Thoracic aorta (tissue), 2 donors: ENCODE measurements at places on chromosomes 13 and 19.
A peak's percentile ranks its signal among the peaks of the same experiment; 100 is the strongest.

- no peak for DNase-seq
These were observed 156.2 kb downstream of the FLT1 start for GRCh38 chr13:28338742-28339141.

- no peak for DNase-seq
These were observed 39.6 kb downstream of the CHST8 start for GRCh38 chr19:33661336-33661735.

DNA sequence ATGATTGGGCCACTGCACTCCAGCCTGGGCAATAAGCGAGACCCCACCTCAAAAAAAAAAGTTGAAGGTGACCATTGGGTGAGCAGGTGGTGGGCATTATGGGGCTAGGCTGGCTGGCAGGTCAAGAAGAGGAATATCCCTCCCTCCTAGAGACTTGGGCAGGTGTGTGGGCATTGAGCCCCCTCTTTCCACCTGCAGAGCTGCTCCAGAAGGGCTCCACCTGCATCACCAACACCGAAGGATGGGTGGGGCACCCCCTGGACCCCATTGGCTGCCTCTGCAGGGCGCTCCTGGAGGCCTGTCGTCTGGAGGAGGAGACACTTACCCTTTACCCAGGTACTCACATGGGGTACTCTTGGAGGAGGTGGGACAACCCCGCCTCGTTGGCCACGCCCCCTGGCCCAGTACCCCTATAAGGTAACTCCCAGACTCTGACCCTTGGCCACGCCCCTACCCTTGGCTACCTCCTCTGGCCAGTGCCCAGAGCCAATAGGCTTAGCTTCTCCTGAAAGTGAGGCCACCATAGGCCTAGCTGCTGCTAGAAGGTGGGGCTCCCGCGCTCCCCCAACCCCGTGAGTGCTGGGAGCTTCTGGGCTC lies 21.9 kb downstream of the ZSWIM4 start:
- DNase-seq, result no peak

DNA sequence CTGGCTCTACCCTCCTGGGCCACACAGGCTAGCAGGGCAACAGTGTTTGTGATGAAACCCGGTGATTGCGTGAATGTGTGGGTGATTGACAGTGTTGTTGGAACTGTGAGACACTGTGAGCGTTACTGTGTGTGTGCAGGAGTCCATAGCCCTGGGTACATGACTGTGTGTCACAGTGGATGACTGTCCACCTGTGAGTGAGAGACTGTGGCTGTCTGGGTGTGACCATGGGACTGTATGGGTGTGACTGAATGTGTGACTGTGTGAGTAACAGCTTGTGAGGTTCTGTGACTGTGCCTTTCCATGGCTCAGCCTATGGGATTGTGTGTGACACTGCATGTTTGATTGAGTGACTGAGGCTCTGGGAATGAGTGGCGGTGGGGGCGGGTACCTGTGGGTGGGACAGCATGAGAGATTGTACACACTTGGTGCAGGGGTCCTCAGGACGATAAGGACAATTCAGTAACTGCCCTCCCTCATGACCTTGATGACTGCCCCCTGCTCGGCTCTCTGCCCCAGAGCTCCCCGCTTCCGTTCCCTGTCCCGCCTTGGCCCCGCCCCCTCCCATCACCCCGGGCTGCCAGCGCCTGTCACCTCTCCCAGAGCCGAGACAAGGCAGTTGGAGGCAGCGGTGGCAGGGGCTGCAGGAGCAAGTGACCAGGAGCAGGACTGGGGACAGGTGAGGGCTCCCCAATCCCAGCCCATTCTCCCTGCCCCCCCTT lies at the start of gene GIPR:
TSS of gene GIPR (plus strand) at position 602 of the 722 bp plus-strand sequence. CDS start 1,300 bp downstream, outside the sequence.
- DNase-seq, result no peak

- DNase-seq, result no peak
These were observed 58.6 kb upstream of the SPRY2 start for GRCh38 chr13:80399340-80400163.

DNA sequence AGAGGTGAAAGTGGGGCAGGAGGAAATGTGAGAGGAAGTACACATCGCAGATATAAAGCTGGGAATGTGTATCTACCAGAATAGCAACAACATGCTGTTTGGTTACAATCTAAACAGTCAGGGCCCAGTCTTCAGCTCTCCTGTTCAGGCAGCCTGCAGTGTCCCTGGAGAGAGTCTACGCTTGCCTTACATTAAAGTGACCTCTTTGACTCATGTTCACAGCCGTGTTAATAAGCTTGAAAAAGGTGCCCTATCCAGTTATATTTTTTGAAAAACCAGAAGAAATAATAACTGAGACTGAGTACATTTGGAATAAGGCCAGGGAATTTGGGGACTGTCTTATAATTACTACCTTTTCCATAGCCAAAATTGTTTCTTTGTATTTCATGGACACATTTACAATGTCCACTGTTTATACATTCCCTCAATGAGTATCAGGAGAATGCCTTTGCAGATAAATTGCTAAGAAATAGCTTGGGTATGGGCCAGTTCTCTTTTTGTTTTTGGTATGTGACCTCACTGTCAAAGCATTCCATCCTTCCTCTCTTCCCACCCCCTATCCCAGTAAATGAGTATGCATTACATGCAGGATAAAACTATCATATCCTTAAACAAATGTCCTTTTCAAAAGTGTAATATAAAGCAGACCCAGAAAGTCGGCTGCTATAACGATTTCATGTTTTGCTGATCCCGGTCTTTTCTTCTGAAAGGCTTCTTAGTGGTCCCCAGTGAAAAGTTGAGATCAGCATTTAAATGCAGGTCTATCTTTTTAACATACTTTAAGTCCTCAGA lies 82.6 kb downstream of the PCDH9 start:
- DNase-seq, result no peak

DNA sequence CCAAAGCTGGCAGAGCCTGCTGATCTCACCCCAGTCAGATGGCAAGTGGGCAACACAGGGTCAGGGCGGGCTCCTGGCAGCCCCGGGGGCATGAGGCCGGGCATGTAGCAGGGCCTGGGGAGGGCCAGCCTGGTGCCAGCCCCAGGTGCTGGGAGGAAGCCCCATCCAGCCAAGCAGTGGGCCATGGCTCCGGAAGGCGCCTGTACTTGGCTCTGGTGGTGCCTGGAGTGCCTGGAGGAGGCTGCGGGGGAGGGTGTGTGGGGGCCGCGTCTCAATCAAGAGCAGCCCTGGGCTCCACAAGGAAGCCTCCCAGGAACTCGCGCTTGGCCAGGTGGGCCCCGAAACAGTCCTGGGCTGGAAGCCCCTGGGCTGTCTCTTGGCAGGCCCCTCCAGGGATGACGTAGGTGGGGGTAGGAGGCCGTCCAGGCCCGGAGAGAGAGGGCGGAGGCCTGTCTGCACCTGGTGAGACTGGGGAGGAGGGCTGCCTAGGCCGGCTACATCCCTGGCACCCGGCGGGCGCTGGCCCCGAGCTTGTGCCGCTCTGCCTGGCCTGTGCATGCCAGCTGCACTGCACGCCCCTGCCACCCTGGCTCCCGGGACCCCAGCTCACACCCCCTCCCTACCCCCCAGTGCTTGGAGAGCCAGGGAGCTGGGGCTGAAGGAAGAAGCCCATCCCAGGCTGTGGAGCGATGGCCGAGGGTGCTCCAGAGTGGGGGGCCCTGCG lies 45.9 kb downstream of the COMP start:
- no peak for DNase-seq

GRCh38 chr13:30142486-30143211 lies 164.7 kb downstream of the KATNAL1 start:
- no peak for DNase-seq

DNA sequence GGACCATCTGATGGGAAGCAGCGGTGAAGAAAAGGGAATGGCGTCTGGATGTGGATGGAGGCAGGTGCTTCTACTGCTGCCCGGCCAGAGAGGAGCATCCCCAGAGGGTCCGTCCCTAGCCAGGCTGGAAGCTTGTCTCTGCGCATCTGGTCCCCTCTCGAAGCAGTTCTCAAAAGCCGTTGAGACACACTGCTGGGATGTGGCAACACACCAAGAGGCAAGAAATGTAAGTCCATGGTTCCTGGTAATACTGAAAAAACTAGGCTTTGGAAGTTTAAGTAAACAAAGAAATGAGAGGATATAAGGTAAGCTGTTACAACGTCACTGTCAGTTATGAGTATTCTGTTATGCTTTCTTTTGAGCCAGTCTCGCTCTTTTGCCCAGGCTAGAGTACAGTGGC lies 15.1 kb upstream of the FFAR2 start:
- no peak for DNase-seq

- DNase-seq, result no peak
These were observed 50.9 kb downstream of the PCCA start for GRCh38 chr13:100139817-100140216.

DNA sequence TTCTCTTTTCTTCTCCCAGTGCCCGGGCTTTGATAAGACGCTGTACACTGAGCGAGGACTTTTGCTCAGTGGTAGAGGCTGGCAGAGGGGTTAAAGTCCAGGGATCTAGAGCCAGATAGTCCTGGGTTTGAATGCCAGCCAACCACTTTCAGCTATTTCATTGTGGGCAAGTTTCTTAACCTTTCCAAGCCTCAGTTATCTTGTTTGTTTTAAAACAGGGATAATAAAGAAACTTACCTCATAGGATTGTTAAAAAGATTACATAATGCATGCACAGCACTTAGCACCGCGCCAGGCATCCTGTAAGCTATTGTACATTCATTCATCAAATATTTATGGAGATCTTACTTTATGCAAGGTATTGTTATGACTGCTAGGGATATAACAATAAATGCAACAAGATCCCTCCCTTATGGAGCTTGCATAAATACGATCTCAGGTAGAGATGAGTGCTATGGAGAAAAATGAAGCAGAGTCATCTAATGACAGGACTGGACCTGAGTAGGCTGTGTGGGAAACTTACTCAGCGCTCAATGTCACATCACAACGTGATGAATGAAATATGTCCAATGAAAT lies 70.8 kb downstream of the LNX2 start:
- no peak for DNase-seq

DNA sequence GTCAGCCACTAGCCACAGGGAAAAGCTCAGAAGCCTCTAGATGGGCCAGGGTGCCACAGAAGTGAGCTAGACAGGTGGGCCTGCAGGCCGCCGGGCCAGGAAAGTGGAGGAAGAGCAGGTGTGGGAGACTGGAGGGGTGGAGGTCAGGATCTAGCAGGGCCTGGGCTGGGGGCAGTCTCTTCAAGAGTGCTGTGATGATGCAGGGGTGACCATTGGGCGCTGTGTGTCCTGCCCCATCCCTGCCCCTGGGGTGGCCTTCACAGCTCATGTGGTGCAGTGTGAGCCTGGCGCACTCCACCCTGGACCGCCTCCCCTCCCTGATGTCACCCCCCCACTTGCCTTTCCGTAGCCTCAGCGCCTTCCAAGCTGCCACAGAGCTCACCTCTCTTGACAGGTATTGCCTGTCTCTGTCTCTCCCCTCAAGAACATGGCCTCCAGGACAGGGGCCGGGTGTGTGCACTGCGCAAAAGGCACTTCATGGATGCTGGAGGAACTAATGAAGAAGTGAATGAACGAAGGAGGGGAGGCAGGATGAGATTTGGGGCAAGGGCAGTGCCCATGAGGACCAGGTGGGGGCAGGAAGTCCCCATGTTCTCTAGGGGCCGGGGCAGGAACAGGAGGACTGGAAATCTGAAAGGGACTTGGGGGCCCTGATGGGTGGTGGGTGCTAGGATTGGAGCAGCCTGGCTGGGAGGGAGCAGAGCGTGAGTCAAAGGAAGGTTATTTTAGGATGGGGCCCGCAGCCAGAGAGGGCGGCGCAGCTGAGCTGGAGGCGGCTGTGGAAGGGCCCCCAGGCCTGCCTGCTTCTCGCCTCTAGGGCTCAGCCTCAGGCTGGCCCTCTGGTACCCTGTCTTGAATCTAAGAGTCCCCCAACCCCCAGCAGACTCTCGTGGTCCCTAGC lies 6.6 kb downstream of the SSBP4 start:
- no peak for DNase-seq

GRCh38 chr19:18000915-18001776 lies 6.8 kb upstream of the ARRDC2 start:
- peak; percentile 91 for DNase-seq

DNA sequence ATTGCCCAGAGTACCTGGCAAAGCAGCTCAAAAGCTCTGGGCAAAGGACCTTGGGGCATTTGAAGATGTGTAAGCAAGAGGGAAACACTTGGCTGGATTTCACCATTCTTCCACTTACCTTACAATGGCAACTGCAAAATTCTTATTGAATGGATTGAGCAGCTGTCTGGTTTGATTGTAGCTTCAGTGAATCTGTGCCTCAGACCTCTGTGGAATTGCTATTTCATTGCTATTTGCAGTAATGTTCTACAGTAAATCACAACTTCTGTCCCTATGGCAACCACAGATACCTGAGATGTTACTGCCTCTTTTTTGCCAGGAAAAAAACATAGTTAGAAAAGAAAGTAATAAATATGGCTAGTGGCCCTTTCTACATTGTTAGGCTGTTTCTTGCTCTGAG lies 519.5 kb downstream of the SUCLA2 start:
- DNase-seq, result no peak

- DNase-seq, result no peak
These were observed 1.1 kb downstream of the PTGER1 start for GRCh38 chr19:14473978-14474578.

- DNase-seq, result no peak
These were observed 6.4 kb upstream of the CDKN2D start for GRCh38 chr19:10575011-10575716.

GRCh38 chr13:113305208-113305607 lies 8.2 kb downstream of the LAMP1 start:
- DNase-seq, result no peak

GRCh38 chr13:67076378-67076777 lies 153.8 kb downstream of the PCDH9 start:
- no peak for DNase-seq

DNA sequence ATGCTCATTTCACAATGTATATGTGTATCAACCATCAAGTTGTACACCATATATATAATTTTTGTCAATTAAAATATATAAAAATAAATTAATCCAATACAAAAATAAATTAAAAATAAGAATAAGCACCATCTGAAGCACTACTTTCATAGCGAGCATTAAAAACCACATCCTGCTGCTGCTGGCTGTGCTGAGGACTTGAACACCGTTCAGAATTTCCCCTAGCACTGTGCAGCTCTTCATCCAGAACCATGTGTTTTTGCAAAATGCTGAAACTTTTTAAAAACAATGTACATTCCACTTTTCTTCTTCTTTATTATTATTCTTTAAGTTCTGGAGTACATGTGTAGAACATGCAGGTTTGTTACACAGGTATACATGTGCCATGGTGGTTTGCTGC lies 40.0 kb upstream of the FOXO1 start:
- no peak for DNase-seq

DNA sequence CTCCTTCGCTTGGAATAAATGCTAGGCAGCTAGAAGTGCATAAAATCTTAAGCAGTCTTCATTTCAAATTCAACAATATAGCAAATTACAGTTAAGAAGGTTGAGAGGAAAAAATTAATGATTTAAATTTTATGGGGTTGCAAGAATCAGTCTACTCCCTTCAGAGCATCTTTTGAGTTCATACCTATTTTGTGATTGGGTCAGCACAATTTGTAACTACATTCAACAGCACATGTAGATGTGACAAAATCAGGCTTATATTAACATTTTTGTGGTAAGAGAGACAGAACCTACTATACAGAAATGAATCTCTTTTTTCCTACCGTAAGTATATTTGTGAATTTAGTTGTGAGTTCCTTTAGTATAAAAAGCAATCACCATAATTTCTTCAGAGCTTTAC lies 520.6 kb upstream of the HTR2A start:
- no peak for DNase-seq

GRCh38 chr13:26619358-26619757 lies 61.9 kb downstream of the WASF3 start:
- no peak for DNase-seq

GRCh38 chr13:33711436-33711835 lies 106.5 kb upstream of the RFC3 start:
- DNase-seq, result no peak

- no peak for DNase-seq
These were observed 6.4 kb upstream of the PEAK3 start for GRCh38 chr19:2288338-2288817.
